ENCODE measurements at places on chromosomes 3 and 15. TPM values are rescaled to one million over a fixed set of nuclear protein-coding genes. Genes with fewer than 3 reads are reported as not detected.

Gene RTF1
- total RNA-seq: 38.1 TPM

Gene SUSD5
- 4.3 TPM for total RNA-seq

- DNase-seq: no peak
- H3K27ac ChIP-seq: no peak overlapping the region
- no peaks in the 10 kb centered on the region for H3K27me3 ChIP-seq
- H3K4me1 ChIP-seq: no peaks in the 10 kb centered on the region
Observed at GRCh38 chr15:72281713-72282112, 9.4 kb upstream of the PARP6 start.

DNA sequence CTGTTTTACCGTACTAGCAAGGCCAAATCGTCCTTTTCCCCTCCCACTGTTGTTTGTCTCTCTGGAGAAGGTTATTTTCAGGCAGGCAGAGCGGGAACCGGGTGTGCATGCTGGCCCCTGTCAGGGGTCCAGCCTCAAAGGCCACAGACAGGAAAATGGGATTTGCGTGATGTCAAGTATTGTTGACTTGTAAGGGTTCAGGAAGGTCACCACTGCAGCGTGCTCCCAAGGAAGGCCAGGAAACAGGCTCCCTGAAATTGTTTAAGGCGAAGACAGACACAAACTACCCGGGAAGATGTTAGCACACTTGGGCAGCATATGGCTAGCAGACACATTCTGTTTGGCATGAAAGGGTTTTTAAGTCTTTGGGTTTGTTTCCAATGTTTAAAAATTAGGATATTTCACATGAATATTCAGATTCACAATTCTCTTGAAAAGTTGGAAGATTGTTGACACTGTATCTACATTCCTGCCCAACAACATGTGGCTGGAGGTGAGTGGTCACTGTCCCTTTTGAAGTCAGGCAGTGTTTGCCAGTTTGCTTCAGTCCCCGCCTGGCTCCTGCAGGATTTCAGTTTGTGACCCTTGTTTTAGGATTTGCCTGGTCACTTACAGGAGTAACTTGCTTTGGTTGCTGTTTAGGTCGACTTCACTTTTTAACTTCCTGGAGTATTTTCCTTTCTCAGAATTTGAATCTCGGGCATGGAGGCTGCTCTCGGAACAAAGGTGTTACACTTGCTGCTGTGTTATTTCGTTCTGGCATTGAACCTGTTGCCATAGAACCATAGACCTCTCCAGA, 90.4 kb downstream of the BDH1 start:
- H3K27me3 ChIP-seq: no peaks in the 10 kb centered on the region
- H3K4me3 ChIP-seq: no peak overlapping the region
- H3K36me3 ChIP-seq: no peaks in the 10 kb centered on the region
- DNase-seq: no peak
